ENCODE measurements at places on chromosomes 2 and 18. TPM values are rescaled to one million over a fixed set of nuclear protein-coding genes. Genes with fewer than 3 reads are reported as not detected.

- no peak overlapping the region for H3K27ac ChIP-seq
- H3K27me3 ChIP-seq, result no peaks in the 10 kb centered on the region
- DNase-seq, result no peak
- H3K4me3 ChIP-seq, result no peak overlapping the region
Measured at GRCh38 chr2:1663621-1664020, 80.7 kb downstream of the PXDN start.

Gene SPATA3
- not detected for total RNA-seq

DNA sequence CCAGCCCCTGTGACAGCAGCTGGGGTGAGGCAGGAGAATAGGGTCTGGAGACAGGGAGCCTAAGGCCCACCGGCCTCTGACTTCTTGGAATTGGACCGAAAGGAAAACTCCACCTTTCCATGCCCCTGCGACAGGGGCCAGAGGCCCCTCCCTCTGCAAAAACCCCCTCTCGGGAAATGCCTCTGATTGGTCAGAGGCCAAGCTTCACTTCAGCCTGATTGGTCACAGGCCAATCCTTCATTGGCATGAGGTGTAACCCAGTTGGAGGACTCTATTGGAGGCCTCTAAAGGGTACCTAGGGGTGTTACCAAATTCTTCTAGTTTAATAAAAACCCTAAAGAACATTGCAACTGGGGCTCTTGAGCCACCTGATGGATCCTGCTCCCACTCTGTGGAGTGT, 5.7 kb upstream of the ACKR3 start:
- H3K27ac ChIP-seq, result no peak overlapping the region
- DNase-seq, result no peak
- peaks cover 2% of the 10 kb centered on the region for H3K27me3 ChIP-seq
- H3K4me3 ChIP-seq, result no peak overlapping the region
- no peaks in the 10 kb centered on the region for H3K4me1 ChIP-seq

Gene GKN1
- total RNA-seq, result not detected

Gene MC4R
- not detected for total RNA-seq

- H3K27ac ChIP-seq, result no peak overlapping the region
- no peak overlapping the region for H3K4me3 ChIP-seq
- H3K36me3 ChIP-seq, result no peaks in the 10 kb centered on the region
- no peaks in the 10 kb centered on the region for H3K27me3 ChIP-seq
- no peak for DNase-seq
Measured at GRCh38 chr2:28687171-28687570, 64.5 kb upstream of the PPP1CB start.

Gene PXDN
- 40.8 TPM for total RNA-seq

GRCh38 chr2:216491793-216492596, 6.6 kb upstream of the RPL37A start:
- no peaks in the 10 kb centered on the region for H3K27me3 ChIP-seq
- H3K4me3 ChIP-seq, result no peak overlapping the region
- no peak overlapping the region for H3K27ac ChIP-seq
- DNase-seq, result no peak
- no peaks in the 10 kb centered on the region for H3K36me3 ChIP-seq
- H3K4me1 ChIP-seq, result no peaks in the 10 kb centered on the region

GRCh38 chr2:239396881-239397681, 3.7 kb downstream of the HDAC4 start:
- peak; percentile 94 for DNase-seq
- H3K36me3 ChIP-seq, result no peaks in the 10 kb centered on the region
- no peaks in the 10 kb centered on the region for H3K27me3 ChIP-seq
- no peak overlapping the region for H3K4me3 ChIP-seq
- H3K27ac ChIP-seq, result peak overlapping the region; percentile 82

Gene MGAT4A
- total RNA-seq, result 14.0 TPM

Measured in prostate gland (tissue), 2 donors.